Cerebellar nuclear complex (tissue), 1 donor: ENCODE measurements at places on chromosomes 7 and 10.

- DNase-seq, result no peak
These were observed 83.4 kb downstream of the PRKAG2 start for GRCh38 chr7:151793531-151793951.

DNA sequence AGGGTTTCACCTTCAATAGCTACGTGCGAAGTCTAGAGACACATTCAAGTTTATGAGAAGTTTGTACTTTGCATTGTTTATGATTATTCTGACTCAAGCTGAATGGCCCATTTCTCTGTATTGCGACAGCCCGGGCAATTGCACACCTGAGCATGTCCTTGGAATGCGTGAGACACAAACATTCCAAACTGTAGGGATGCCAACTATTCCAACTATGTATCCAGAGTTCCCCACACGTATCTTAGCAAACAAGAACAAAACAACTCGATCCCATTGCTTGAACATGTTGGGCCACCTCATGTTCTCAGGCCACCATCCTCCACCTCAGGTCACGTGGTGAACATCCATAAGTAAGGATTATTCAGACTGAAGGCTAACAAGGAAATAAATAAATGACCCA lies 51.4 kb upstream of the EGFR start:
- no peak for DNase-seq

DNA sequence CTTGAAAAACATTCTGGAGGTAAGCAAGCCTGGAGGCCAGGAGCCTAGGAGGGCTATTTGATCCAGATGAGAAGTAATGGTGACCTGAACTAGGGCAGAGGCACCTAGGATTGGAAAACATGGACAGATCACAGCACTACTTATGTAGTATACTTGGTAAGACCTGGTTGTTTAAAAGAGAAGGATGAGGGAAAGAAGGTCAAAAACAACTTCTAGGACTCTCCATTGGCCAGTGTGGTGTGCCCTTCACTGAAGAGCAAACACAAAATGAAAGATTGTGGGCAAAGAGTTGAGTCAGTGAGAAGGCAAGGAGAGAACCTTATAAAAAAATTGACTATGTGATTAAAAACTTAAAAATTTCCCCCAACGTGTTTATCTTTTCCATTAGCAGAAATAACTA lies 14.3 kb downstream of the ANKRD1 start:
- no peak for DNase-seq

GRCh38 chr7:40057292-40057691 lies 77.1 kb downstream of the MPLKIP start:
- no peak for DNase-seq

DNA sequence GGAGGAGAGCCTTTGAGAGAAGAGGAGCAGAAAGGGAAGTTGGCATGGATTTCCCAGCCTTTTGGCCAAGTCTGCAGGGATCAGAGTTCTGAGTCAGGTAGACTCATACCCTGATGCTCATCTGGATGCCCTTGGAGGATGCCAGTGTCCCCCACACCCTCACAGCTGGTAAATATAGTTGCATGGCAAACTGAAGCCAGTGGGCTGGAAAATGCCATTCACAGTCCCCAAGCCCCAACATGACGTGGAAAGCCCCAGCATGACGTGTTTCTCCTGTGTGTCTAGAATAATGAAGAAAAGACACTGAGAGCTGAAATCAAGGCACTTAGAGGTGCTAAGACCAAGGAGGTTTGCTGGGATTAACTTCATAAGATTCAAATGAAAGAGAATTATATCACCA lies 24.8 kb upstream of the APBB1IP start:
- DNase-seq, result no peak

DNA sequence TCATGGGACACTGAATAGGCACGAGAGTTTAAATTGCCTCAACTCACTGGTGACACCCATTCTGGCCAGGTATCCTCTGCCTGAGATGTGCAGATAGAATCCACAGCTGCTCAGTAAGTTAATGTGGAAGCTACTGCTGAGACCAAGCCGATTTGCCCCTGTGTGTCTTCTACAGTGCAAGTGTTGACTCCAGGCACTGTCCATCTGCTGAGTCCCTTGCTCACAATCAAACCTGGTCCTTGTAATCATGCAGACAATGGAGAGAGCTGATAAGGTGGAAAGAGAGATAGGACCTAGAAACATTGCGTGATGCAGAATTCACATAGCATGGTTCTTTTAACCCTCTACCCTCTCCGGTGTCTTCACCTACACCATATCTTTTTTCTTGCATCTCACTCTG lies 101.4 kb downstream of the ITGB8 start:
- no peak for DNase-seq

DNA sequence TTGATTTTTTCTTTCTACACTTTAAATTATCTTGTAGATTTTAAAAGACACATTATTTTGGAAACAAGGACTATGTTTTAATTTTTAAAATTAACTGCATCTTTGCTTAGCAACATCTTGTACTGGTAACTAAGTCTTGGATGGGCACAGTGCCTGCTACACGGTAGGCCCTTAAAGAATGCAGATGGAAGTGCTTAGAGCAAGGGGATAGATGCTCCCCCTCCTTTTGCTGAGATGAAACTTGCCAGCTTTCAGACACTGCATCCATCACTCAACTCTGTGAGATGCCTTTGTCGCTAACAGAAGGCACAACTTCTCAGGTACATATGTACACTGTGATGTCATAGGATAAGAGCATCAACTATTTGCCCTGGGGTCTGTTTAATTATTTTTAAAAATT lies 103.9 kb downstream of the LRRC18 start:
- no peak for DNase-seq

GRCh38 chr7:75559976-75560365 lies 67.9 kb downstream of the SPDYE5 start:
- no peak for DNase-seq

GRCh38 chr7:156143683-156144082 lies 331.4 kb upstream of the SHH start:
- no peak for DNase-seq

- DNase-seq, result no peak
These were observed 6.5 kb upstream of the NANOS1 start for GRCh38 chr10:119022846-119023552.

DNA sequence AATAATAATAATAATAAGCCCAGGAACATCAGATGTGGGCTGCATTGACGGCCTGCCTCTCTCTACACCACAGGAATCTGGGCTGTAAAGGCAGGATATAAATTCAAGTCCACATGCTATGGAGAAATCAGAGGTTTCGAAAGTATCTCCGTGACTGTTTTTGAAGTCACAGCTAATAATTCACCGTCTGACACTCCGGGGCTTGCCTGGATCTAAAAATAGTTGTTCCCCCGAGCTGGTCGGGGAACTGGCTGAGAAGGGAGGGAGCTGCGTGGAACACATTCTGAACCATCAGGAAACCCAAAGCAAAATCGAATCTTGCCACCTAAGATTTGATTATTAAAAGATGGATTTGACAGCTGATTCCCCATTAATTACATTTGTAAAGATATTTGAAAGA lies 35.4 kb downstream of the KLF6 start:
- no peak for DNase-seq

GRCh38 chr7:8214244-8214824 lies 47.6 kb downstream of the ICA1 start:
- no peak for DNase-seq

GRCh38 chr10:102422545-102423129 lies 2.0 kb downstream of the FBXL15 start:
- DNase-seq, result no peak

DNA sequence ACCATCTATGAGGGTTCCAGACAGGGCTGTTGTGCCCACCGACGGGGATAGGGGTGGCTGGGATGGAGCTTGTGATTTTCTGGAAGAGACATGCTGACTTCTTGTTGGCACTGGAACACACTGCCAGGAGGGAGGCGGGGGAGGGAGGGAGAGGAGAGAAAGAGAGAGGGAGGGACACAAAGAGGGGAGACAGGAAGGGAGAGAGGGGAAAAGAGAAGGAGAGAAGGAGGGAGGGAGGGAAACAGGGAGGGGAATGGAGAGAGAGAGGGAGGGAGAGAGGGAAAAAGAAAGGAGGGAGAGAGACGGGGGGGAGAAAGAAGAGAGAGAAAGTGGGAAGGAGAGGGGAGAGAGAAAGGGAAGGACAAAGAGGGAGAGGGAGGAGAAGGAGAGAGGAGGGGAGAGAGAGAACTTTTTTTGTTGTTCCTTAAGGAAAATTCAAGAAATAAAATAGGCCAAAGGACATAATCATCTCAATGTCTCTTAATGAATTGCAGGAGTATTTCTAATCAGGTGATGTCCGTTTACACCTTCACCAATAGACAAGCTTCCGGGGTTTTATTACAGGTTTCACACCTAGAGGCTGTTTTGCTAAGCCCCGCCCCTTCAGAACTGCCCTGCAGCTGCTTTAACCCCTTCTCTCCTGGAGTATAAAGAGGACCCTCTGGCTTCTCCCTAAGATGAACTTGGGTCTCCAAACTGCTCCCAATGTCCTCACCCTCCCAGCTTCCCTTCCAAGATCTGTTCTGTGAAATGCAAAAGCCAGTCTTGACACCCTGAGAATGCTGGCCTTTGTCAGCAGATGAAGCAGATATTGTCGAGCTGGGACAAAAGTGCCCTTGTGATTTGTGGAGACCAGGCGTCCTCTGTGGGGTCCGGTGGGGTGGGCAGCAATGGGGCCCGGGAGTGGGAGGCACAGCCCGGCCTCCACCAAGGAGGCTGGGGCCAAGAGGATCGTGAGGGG lies 82.0 kb upstream of the GTF2IRD1 start:
- no peak for DNase-seq

DNA sequence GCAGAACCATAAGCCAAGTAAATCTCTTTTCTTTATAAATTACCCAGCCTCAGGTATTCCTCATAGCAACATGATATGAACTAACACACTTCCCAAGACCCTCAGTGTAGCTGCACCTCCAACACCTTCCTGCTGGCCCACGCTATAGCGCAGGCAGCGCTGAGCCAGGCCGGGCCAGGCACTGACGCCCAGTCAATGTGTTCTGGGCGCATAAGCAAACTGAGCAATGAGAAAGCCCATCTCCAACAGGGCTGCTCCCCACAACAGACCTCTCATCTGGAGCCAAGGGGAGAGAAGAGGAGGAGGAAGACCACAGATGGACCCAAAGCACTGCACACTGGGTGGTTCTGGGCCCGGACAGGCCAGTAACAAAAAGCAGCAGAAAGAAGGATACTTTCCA lies 40.8 kb downstream of the FAM53B start:
- DNase-seq, result no peak

GRCh38 chr10:113665806-113666354 lies 2.0 kb upstream of the NRAP start:
- no peak for DNase-seq

DNA sequence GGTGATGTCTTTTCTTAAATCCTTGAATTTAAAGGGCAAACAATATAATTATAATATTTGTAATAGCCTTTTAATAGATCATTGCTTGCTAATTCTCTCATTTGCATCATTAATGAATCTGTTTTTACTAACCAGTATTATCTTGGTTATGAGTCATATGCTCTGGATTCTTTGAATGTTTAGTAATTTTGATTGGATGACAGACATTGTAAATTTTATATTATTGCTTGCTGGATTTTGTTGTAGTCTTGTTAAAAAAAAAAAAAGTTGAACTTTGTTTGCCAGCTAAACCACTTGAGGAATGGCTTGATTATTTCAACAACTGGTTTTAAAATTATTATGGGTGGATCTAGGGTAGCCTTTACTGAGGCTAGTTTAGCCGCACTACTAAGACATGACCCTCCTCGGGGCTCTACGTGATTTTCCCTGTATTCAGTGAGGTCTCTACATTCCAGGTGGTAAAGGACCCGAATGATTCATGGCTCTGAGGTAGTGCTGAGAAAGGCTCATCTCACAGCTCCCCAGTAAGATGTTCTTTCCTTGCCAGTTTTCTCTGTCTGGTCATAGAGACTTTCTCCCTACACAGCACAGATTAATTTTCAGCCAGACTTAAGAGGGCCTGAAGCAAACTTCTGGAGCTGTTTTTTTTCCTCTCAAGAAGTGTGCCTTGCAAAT lies 8.5 kb downstream of the C10orf90 start:
- DNase-seq, result no peak

- DNase-seq, result no peak
These were observed 27.8 kb downstream of the DCLRE1C start for GRCh38 chr10:14926061-14926470.

- no peak for DNase-seq
These were observed 31.1 kb downstream of the CALML3 start for GRCh38 chr10:5555881-5556280.

DNA sequence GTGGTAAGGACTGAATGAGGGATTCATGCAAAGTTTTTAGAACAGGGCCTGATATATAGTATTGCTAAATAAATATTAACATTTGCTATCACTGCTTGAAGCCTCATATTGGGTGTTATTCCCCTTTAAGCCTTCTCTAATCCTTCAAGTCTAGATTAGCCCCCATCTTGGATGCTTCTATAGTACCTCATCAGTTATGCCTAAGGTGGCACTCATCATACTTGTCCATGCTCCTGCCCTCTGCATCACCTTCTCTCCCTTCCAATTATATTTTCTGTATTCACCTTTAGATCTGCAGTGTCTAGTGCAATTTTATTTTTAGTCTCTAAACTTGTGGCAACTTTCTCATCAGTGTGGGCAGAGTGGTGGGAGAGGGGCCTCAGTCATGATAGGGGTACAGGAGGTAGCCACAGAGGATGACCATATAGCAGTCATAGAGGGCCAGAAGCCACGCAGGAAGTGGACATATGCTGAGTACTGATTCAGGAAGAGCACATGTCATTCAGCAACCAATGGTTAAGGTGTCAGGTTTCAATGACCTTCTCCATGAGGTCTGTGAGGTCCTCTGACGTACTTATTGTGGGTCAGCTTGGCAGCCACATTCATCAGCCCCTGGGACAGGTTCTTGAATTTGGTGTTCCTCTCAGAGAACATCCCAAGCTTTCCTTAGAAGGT lies 2.5 kb downstream of the ENTPD1 start:
- no peak for DNase-seq

DNA sequence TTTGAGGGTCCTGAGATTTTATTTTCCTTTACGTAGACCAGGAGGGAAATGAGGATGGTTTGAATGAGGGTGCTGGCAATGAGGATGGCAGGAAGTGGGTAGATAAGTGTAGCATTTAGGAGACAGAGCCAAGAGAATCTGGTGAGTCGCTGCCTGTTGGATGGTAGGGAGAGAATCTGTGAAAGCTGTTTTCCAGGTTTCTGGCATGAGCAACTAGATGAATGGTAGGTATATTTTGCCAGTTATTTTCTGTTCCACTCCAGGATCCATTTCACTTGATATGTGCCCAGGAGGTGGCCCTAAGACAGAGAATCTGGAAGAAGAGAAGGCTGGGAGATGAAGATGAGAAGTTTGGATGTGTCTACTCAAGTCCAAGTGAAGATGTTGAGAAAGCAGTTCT lies 63.3 kb upstream of the VIPR2 start:
- DNase-seq, result no peak
